Cardiac fibroblast (primary cell): ENCODE measurements at places on chromosomes 5 and 9.

- peak; percentile 7 for DNase-seq
These were observed 94.9 kb downstream of the SREK1 start for GRCh38 chr5:66239034-66239433.

DNA sequence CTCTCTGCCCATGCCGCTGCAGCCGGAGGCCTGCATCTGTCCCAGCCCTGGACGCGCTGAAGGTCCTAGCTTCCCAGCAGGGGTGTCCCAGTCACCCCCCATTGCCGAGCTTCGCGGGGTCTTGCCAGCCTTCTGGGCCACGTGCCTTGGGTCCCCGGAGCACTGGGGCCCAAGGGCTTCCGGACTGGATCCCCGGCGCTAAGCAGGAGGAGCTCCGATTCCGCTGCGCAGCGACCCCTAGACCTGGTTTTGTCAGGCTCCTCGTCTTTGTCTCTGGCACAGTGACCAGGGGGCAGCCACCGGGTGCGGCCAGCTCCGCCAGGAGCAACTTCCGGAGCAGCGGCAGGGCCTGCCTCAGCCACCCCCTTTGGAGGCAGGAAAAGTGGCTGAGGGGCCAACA, 3.3 kb upstream of the IRX1 start:
- no peak for DNase-seq

DNA sequence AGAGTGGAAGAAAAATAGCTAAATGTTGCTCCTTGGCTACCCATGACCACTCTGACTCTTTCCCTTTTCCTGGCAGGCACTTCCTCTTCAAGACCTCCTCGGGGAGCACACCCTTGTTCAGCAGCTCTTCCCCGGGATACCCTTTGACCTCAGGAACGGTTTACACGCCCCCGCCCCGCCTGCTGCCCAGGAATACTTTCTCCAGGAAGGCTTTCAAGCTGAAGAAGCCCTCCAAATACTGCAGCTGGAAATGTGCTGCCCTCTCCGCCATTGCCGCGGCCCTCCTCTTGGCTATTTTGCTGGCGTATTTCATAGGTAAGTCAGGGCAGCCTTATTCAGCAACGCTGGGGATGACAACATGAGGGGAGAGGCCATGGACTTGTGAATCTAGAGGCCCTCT, 298.6 kb upstream of the WWC1 start:
- DNase-seq: no peak

DNA sequence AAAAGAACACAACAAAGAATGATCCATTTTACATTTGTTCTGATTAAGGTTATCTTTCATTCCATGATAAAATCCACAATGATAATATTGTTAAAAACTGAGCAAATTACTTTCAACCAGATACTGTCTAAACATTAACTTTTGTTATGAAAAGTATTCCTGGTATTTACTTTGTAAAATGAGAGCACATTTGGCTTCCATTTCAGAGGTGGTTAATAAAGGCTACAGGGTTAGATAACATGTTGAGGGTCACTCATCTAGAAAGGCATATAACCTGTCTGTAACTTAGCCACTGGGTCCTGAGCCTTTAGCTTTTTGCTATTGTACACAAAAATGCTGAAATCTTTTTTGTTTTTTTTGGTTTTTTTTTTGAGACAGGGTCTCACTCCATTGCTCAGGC, 99.3 kb downstream of the ANXA2R start:
- no peak for DNase-seq

DNA sequence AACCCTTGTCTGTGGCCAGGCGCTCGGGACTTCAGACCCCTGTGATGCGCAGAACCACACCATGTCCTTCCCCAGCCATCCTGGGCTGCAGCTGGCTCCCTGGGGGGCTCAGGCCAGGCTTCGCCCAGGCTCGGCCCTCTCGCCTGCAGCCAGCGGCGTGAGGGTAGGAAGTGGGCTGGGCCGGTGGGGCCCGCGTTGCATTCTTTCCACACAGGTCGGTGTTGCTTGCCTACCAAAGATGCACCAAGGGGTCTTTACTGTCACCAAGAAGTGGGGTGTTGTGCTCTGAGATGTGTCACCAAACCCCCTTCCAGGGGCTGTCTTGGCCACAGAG, 48.3 kb upstream of the RNF130 start:
- no peak for DNase-seq

- no peak for DNase-seq
These were observed 84.5 kb upstream of the SMIM23 start for GRCh38 chr5:171701100-171701541.

DNA sequence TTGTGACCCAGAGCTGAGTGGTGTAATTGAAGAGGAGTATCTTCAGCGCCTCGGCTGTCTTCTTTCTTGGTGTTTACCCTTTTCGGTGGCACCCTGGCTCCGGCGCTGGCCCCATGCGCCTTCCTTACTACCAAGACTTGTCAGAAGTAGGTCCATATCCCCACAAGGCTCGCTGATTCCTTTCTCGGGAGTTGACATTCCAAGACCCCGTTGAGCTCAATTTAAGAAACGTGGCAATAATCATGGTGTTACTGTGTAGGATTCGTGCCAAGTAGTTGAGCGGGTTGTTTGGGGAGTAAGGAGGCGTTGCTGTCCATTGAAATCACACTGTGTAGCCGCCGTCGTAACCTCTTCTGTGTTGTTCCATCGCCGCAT, 795 bp downstream of the NDUFAF2 start:
- DNase-seq: peak; percentile 64

DNA sequence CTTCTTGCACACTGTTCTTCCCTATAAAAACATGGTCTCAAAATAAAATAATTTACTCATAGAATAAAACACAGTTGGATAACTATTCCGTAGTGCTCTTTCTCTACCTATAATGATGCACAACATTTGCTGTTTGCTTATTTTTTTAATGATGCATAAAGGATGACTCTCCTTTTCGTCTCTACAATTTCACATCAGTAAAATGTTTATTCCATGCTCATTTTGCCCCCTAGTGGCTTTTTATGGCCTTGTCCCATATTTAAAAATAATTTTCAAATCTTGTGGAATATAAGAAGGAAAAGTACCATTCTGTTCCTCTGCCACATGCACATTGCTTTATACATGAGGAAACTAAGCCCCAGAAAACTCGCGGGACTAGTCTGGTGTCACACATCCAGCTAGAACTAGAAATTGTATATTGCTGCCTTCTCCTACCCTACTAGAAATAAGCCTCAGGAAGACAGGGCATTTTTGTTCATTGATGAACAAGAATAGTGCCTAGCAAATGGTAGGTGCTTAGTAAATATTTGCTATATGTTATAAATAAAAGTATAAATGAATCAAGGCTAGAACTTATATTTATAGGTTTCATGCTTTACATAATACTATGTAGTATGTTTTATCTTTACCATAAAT, 12.7 kb downstream of the KCTD16 start:
- DNase-seq: peak; percentile 53

- no peak for DNase-seq
These were observed 157.1 kb upstream of the NFIB start for GRCh38 chr9:14471041-14471440.

- no peak for DNase-seq
These were observed 6.4 kb upstream of the TOR4A start for GRCh38 chr9:137270929-137271695.

GRCh38 chr5:16461026-16461425, 4.6 kb downstream of the ZNF622 start:
- DNase-seq: no peak

DNA sequence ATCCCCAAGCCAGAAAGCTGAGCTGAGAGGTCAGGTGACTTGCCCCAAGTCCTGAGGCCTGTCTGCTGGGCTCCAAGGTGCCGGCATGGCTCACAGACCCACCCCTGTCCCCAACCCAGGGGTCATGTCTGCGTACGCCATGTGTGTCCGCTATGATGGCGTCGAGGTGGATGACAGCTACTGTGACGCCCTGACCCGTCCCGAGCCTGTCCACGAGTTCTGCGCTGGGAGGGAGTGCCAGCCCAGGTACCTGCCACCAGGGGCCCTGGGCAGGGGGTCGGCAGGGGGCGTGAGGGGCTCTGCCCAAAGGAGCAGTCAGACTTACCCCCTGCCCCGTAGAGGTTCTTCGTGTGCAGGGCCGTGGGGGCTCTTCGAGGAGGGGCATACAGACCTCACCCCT, 32.3 kb downstream of the ADAMTSL2 start:
- DNase-seq: no peak

- DNase-seq: no peak
These were observed 318.3 kb downstream of the TMEM167A start for GRCh38 chr5:82758881-82759280.

DNA sequence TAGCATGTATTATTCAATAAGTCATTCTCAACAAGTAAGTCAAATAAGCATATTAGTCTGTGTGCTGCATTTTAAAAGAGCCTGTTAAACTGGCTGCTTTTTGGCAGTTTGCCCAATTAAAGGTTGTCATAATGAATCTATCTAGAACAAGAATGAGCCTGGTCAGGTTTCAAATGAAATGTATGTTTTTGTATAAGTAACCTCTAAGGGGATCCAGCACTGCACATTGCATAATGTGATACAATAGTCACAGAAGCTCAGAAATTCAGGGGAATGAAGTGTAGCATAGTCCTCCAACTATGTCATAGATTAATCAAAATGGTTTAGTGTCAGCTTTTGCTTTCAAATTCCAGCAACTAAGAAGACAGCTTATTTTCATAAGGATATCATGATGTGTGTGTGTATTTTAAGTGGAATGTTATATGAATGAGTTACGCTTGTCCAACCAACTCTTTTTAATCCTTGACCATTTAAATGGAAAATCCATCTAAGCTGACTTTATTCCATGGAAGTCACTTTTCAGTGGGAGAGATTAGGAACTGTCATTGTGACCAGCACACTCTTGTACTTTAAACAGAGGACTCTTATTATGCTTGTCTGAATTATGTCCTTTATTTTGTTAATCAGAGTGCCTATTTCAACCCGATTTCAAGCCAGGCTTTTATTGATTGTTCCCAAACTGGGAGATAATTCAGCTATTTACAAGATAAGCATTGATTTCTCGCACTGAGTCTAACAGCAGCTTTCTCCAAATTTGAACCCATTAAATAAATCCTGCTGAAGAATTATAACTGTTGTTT, 283.9 kb upstream of the ADAMTSL1 start:
- peak; percentile 3 for DNase-seq

- DNase-seq: no peak
These were observed 180.6 kb downstream of the CACNA1B start for GRCh38 chr9:138058181-138058580.

GRCh38 chr9:133589454-133590227, 19.5 kb downstream of the FAM163B start:
- no peak for DNase-seq

DNA sequence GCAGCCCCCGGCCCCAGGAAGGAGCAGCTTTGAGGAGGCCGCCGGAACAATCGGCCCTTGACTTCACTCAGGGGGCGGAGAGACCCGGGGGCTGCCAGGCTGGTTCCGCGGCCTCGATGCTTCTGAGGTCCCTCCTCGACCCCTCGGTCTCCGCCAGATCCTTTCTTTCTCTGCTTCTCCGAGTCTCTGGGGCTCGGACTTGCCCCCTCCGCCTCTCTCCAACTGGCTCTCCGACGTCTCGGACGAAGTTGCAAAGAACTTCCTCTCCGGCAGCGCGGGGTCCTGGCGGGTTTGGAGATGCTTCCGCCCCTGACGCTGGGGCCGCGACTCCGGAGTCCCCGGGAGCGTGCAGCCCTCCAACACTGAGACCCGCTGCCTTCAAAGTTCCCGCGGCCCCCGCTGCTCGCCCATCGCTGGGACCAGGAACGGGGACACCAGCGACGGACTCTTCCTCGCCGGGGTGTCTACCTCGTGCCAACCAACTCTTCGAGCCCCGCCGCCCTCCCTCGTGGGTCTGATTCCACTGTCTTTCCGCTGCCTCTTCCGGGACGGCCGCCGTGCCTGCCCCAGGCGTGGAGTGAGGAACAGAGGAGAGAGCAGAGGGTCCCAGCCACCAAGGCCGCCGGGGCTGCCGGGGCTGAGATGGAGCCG, 7.0 kb downstream of the PAX5 start:
- no peak for DNase-seq

- DNase-seq: no peak
These were observed 255.0 kb downstream of the BNC2 start for GRCh38 chr9:16615451-16615850.

GRCh38 chr5:126594748-126595485, at the start of gene ALDH7A1:
Gene ALDH7A1 (minus strand): TSS chr5:126595219. CDS start chr5:126595198, 21 bp downstream.
- peak; percentile 97 for DNase-seq

GRCh38 chr5:25295067-25295466, 650.3 kb upstream of the CDH10 start:
- DNase-seq: no peak

GRCh38 chr9:34371886-34372466, 4.7 kb downstream of the MYORG start:
- DNase-seq: no peak
